ENCODE measurements at places on chromosomes 4 and X.

GRCh38 chr4:70741867-70742658 is 20.3 kb downstream of the RUFY3 start:
- no peak for DNase-seq

DNA sequence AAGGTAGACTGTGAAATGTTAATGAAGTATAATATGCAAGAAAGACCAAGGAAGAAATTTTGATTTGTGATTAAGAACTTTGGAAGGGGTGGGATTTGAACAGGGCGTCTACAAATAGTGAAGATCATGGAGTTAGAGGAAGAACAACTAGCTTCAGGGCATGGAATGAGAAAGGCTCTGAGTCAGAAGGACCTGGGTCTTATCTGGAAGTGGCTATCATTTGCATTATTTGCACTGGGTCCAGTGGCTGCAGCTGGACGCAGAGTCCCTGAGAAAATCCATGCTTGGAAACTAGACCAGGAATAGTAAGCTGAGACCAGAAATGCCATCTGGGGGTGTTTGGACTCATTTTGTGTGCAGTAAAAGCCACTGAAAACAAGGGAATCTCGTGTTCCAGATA is 4.3 kb upstream of the LIMCH1 start:
- DNase-seq: no peak

- no peak for DNase-seq
Measured at GRCh38 chr4:156575430-156576073, 396.0 kb downstream of the PDGFC start.

GRCh38 chrX:49176421-49177326 is 5.0 kb downstream of the PLP2 start:
- DNase-seq: no peak

DNA sequence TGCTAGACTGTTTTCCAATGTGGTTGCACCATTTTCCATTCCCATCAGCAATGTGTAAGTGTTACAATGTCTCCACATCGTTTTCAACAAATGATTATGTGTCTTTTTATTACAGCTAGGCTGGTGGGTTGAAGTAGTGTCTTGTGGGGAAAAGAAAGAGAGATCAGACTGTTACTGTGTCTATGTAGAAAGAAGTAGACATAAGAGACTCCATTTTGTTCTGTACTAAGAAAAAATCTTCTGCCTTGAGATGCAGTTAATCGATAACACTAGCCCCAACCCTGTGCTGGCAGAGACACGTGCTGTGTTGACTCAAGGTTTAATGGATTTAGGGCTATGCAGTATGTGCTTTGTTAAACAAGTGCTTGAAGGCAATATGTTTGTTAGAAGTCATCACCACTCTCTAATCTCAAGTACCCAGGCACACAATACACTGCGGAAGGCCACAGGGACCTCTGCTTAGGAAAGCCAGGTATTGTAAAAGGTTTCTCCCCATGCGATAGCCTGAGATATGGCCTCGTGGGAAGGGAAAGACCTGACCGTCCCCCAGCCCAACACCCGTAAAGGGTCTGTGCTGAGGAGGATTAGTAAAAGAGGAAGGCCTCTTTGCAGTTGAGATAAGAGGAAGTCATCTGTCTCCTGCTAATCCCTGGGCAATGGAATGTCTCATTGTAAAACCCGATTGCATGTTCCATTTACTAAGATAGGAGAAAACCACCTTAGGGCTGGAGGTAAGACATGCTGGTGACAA is 23.0 kb upstream of the UGT2B15 start:
- no peak for DNase-seq

DNA sequence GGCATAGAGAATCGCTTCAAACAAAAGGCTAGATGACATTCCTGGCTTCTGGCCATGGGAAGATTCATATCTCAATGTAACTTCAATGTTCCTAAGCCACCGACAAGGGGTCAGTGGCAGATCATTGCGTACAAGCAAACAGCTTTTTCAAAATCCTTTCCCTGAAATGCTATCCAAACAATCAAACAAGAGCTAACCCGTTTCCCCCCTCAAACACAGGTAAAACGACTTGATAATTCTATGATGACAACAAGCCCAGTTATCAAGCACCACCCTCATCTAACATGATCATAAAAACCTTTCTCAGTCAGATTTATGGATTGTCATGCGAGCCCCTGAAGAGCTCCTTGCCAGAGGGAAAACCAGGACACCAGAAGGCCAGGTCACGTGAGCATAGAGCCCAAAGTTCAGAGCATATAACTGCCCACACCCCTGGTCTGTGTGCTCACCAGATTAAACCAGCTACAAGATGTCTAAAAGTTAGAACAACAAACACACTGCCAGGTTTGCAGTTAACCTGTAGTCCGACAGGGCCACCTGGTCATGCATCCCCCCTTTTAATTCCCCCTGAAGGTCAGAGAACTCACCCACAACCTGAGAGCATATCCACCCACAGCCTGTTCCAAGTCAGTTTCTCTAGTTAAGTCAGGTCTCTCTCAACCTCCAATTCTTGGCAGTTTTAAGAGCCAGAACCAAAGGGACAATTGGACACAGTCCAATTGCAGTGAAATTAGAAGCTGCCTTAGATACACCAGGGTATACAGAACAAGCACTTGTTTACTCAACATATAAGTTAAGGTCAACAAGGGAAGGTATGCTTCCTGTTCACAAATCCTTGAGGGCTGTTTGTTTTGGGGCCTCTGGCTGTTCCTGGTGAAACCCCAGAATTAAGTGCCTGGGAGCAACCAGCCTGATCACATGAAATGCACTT is 248.1 kb upstream of the PPARGC1A start:
- DNase-seq: no peak

GRCh38 chr4:168615294-168616065 is 118.6 kb downstream of the PALLD start:
- DNase-seq: no peak

- DNase-seq: no peak
Measured at GRCh38 chr4:150681063-150681462, 99.1 kb downstream of the MAB21L2 start.
